Thoracic aorta (tissue), 2 donors: ENCODE measurements at places on chromosomes 11 and 22. TPM values are rescaled to one million over a fixed set of nuclear protein-coding genes. Genes with fewer than 3 reads are reported as not detected.

DNA sequence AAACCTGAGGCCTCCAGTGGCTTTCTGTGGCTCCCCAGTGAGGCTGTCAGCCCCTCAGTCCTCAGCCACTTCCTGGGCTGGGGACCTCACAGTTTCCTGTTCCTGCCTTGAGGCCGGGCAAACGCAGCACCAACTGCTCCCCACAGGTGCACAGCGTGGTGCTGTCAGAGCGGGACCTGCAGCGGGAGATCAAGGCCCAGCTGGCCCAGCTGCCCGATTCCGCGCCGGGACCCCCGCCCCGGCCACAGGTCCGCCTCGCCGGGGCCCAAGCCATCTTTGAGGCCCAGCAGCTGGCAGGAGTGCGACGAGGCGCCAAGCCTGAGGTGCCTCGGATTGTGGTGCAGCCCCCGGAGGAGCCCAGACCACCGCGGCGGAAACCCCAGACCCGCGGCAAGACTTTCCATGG is 5.4 kb downstream of the TBC1D10C start:
- no peaks in the 10 kb centered on the region for H3K4me1 ChIP-seq
- no peaks in the 10 kb centered on the region for H3K36me3 ChIP-seq
- no peak overlapping the region for H3K27ac ChIP-seq

DNA sequence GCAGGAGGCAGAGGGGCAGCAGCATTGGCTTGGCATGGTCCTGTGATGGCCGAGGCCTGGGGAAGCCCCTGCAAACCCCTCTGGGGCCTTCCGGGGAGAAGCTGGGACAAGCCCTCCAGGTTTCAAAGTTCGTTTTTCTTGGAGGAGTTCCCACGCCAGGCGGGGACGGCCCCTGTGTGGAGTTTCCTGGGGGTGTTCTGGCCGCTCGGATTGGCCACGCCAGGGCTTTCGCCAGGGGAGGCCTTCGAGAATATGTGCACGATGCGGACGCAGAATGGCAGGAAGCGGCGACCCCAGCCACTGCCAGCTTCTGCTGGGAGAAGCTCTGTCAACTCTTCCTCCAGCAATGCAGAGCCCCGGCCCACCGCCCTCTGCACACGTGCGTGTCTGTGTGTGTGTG is 102.3 kb upstream of the ASPHD2 start:
- no peaks in the 10 kb centered on the region for H3K36me3 ChIP-seq
- H3K27me3 ChIP-seq = no peaks in the 10 kb centered on the region
- H3K4me3 ChIP-seq = no peak overlapping the region
- no peaks in the 10 kb centered on the region for H3K4me1 ChIP-seq
- H3K27ac ChIP-seq = no peak overlapping the region

SCN4B gene
- total RNA-seq = 2.0 TPM

ELMOD1 gene
- total RNA-seq = 3.2 TPM

DCDC1 gene
- total RNA-seq = not detected
